ENCODE measurements at places on chromosomes 6 and 20.

DNA sequence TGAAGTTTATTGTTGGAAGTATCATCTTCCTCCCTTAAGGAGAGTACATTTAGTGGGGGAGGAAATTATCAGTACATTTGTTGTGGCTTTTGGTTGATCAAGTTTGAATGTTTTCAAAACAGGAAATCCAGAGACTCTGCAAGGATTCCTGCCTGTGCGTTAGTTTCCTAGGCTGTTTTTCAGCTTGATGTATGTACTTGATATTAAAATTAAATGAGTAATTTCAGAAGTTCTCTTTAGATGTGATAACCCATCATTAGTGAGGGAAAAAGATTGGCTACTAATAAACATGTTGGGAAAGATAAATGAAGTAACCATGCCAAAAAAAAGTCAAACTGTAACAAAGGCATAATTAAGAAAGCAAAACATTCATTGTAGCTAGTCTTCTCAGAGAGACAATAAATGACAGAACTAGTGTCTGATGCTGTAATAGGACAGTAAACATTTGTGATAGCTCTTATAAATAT is 88.0 kb upstream of the TULP1 start:
- DNase-seq, result no peak

DNA sequence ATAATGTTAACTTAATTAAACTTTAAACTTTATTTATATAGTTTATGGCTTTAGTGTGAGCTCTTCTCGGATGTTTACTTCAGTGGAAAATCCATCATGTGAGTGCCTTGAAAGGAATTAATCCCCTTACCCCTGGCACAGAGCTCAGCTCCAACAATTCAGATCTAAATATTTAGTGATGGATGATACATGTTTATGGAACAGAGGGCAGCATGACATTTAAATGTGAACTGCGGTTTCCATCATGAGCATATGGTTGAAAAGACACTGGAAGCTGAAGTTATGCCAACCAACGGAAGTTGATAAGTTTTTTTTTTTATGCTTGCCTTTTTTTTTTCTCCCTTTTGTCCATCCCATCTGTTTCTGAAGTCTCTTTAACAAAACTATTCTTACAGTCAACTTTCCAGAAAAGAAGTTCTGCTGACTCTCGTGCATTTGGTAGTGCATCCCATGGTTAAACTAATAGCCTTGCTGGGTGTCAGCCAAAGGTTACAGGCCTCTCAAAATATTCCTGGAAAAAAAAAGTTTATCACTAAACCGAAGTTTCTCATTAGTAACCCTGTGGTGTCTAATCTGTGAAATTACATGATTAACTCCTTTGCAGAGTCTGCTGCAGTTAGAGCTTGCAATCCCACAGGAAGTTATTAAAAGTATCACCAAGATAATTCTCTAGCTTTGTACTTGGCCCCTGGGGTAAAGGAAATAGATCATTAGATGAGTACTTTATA is 243.9 kb upstream of the TCF21 start:
- DNase-seq, result no peak

DNA sequence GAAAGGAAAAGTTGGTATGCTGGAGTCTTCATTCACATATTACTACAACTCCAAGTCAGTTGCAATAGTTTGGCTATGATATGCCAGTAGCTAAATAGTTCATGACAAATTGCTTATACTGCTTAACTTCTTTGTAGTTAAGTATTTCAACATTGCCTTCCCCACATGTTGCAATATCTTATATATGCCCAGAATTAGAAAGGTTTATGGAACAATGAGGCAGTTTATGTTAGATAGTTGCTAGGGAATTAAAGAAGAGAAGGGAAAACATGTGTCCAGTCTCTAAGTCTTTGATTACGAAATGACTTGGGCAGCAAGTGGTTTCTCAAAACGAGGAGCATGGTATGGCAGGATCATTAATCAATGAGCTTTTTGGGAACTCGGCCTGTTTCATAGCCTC is 145.8 kb downstream of the PLCB4 start:
- no peak for DNase-seq

- DNase-seq, result no peak
Measured at GRCh38 chr6:125445054-125445453, 143.3 kb upstream of the HDDC2 start.

Data from stimulated activated CD4-positive, alpha-beta T cell treated with anti-CD3 and anti-CD28 coated beads, Interleukin-12 subunit alpha, Interleukin-12 subunit beta, amount 100 ng/mL, for 4 hours (primary cell).